ENCODE measurements at places on chromosomes 3 and 15. TPM values are rescaled to one million over a fixed set of nuclear protein-coding genes. Genes with fewer than 3 reads are reported as not detected.

Gene SLC9A9
- polyA plus RNA-seq: 1.4 TPM

DNA sequence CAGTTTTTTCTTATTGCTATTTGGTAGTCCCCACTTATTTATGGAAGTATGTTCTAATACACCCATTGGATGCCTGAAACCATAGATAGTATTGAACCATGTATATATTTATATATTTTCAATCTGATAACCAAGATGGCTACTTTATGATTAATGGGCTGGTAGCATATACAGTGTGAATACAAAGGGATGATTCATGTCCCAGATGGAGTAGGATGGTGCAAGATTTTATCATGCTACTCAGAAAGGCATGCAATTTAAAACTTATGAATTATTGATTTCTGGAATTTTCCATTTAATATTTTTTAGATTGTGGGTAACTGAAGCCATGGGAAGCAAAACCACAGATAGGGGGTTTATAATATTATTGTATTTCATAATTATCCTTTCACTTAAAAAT lies 35.2 kb downstream of the AP4E1 start:
- H3K27me3 ChIP-seq: no peaks in the 10 kb centered on the region
- H3K4me1 ChIP-seq: 0 out of 2 replicates have a peak, but pooled peaks cover 4% of the 10 kb centered on the region
- peak; percentile 33 for DNase-seq
- no peak overlapping the region for H3K27ac ChIP-seq

- H3K4me1 ChIP-seq: peaks cover 31% of the 10 kb centered on the region
- no peaks in the 10 kb centered on the region for H3K27me3 ChIP-seq
- H3K4me3 ChIP-seq: no peak overlapping the region
- peak overlapping the region; percentile 87 for H3K27ac ChIP-seq
Measured at GRCh38 chr3:13538520-13539291, 10.2 kb upstream of the FBLN2 start.

Gene STAG1
- 7.9 TPM for polyA plus RNA-seq

DNA sequence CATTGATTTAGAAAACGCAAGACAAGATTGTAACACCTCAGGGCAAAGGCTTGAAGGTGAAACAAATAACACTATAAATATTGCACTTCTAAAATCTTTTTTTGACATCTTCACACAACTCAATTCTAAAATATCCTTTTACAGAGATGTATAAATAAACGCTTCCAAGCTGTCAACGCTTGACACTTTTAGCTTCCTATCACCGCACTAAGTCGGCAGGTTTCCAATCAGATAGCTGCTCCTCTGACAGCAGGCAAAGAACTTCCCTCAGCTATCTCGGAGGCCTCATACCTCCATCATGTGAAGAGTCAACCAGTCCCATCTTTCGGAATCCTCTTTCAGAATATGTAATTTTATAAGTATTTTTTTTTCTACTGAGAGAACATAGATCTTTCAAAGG lies 71.0 kb downstream of the PCOLCE2 start:
- DNase-seq: no peak
- no peaks in the 10 kb centered on the region for H3K4me1 ChIP-seq
- no peak overlapping the region for H3K27ac ChIP-seq
- H3K36me3 ChIP-seq: no peaks in the 10 kb centered on the region
- peaks cover 7% of the 10 kb centered on the region for H3K27me3 ChIP-seq
- H3K4me3 ChIP-seq: no peak overlapping the region
